Activated CD4-positive, alpha-beta memory T cell treated with anti-CD3 and anti-CD28 coated beads for 36 hours (primary cell): ENCODE measurements at places on chromosomes 16 and 17. TPM values are rescaled to one million over a fixed set of nuclear protein-coding genes. Genes with fewer than 3 reads are reported as not detected.

Gene MC1R
- 0.85 TPM for total RNA-seq

Gene CCDC200
- not detected for total RNA-seq

Gene BCO1
- not detected for total RNA-seq

Gene GNG13
- not detected for total RNA-seq

Gene TBX2
- not detected for total RNA-seq

Gene PRSS22
- total RNA-seq = 0.38 TPM

Gene FBXL16
- total RNA-seq = 7.7 TPM

Gene SLC25A19
- total RNA-seq = 57.9 TPM

Gene RNF151
- not detected for total RNA-seq

Gene MGRN1
- total RNA-seq = 73.2 TPM

Gene ROGDI
- 6.3 TPM for total RNA-seq

Gene PIGS
- total RNA-seq = 38.6 TPM

Gene NUPR1
- total RNA-seq = not detected

Gene HSPB9
- not detected for total RNA-seq

Gene TMEM92
- 0.07 TPM for total RNA-seq

Gene HIRIP3
- 40.6 TPM for total RNA-seq

Gene AANAT
- not detected for total RNA-seq

Gene KCNH6
- not detected for total RNA-seq

Gene HP
- total RNA-seq = not detected

Gene PPL
- 0.05 TPM for total RNA-seq

Gene MTSS2
- 0.29 TPM for total RNA-seq

Gene TEX19
- total RNA-seq = not detected

Gene TUBG2
- 10.1 TPM for total RNA-seq

Gene KRT222
- total RNA-seq = not detected

Gene HBA1
- not detected for total RNA-seq

Gene ENO3
- 26.5 TPM for total RNA-seq

Gene MMP25
- total RNA-seq = 2.2 TPM

Gene TSPAN10
- 0.36 TPM for total RNA-seq

Gene CCNF
- total RNA-seq = 53.5 TPM

Gene B9D1
- 7.6 TPM for total RNA-seq

Gene DNAAF8
- 0.31 TPM for total RNA-seq

Gene KRT31
- total RNA-seq = not detected

Gene CCL8
- total RNA-seq = not detected

Gene KRTAP17-1
- total RNA-seq = not detected

Gene MMP28
- not detected for total RNA-seq

Gene RPS15A
- total RNA-seq = 2,087 TPM

Gene AIPL1
- total RNA-seq = not detected

Gene HEATR9
- total RNA-seq = 0.27 TPM

Gene TP53TG3
- not detected for total RNA-seq

Gene SLFN12
- total RNA-seq = 10.0 TPM

Gene TEKT3
- total RNA-seq = not detected

Gene SOST
- total RNA-seq = not detected

Gene INCA1
- total RNA-seq = 0.40 TPM

Gene C16orf74
- total RNA-seq = not detected

Gene CPPED1
- total RNA-seq = 11.5 TPM

Gene SEZ6L2
- 0.58 TPM for total RNA-seq

Gene GPS2
- 34.9 TPM for total RNA-seq

Gene PRSS8
- total RNA-seq = not detected

Gene HOXB4
- 2.3 TPM for total RNA-seq

Gene SNX20
- total RNA-seq = 56.9 TPM

Gene EFTUD2
- total RNA-seq = 171 TPM

Gene ATP6V0A1
- 12.0 TPM for total RNA-seq

Gene MYH2
- total RNA-seq = not detected

Gene IGFALS
- total RNA-seq = not detected

Gene KRT15
- total RNA-seq = not detected

Gene RMI2
- total RNA-seq = 68.9 TPM

Gene FBXW10
- total RNA-seq = not detected

Gene PNMT
- total RNA-seq = not detected

Gene OR3A3
- not detected for total RNA-seq

Gene RSKR
- total RNA-seq = 14.2 TPM
